ENCODE measurements at places on chromosomes 5 and 9.

DNA sequence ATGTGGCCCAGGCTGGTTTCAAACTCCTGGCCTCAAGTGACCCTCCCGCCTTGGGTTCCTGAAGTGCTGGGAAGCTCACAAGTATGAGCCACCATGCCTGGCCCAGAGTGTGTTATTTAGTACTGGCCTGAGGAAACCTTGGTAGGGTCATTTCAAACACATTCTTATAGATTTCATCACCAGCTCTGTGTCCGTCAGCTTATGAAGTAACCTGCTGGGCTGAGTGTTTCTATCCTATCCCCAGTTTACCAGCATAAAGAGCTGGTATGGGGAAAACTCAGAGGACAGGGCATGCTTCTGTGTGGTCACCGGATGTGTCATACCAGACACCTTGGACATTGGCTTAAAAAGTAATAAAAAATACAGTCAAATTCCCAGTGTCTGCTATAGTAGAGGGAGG is 45.3 kb downstream of the PTPN3 start:
- no peak for DNase-seq

GRCh38 chr5:178201927-178202235 is 2.5 kb upstream of the HNRNPAB start:
- DNase-seq = no peak

GRCh38 chr5:154157483-154158378 is 32.8 kb upstream of the GALNT10 start:
- no peak for DNase-seq

- no peak for DNase-seq
Measured at GRCh38 chr9:135379540-135380267, 99.9 kb upstream of the PPP1R26 start.

DNA sequence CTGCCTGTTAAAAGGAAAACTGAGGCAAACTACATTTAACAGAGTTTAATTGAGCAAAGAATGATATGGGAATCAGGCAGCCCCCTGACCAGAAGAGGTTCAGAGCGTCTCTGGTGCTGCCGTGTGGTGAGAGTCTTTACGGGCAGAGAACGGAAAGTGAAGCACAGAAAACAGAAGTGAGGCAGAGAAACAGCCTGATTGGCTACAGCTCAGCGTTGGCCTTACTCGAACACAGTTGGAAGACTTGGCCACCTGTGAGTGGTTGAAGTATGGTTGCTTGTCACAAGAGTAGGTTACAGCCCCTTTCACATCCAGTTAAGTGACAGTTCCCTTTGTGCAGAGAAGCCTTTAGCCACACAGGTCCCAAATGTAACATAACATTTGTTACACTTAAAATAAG is 16.9 kb upstream of the FBP1 start:
- DNase-seq = no peak

DNA sequence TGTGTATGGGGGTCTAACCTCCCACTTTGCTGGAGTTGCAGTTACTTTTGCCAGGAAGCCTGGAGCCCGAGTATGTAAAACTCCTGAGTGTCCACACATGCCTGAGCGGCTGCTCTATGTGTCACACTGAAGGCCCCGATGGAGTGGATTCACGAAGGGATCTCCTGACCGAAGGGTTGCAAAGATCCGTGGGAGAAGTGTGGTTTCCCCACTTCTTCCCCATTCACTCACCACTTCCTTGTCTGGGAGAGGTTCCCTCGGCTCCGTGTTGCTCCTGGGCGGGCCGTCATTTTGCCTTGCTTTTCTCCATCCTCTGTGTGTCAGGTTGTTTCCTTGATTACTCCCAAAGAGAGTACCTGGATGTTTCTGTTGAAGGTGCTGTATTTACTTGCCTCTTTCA is 16.2 kb upstream of the IL3 start:
- no peak for DNase-seq

DNA sequence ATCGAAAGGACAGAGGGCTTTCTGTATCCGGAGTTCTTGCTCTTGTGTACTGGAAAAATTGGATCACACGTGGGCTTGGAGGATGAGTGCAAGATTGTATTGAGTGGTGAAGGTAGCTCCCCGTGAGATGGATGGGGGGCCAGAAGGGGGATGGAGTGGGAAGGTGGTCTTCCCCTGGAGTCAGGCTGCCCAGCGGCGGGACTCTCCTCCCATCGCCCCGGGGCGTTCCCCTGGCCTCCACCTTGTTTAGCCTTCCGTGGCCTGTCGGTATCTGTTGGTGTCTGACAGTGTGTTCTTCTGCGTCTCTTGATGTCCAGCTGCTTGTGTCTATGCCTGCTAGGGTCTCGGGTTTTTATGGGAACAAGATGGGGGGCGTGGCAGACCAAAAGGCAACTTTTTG is 54.6 kb upstream of the GABRA6 start:
- no peak for DNase-seq

DNA sequence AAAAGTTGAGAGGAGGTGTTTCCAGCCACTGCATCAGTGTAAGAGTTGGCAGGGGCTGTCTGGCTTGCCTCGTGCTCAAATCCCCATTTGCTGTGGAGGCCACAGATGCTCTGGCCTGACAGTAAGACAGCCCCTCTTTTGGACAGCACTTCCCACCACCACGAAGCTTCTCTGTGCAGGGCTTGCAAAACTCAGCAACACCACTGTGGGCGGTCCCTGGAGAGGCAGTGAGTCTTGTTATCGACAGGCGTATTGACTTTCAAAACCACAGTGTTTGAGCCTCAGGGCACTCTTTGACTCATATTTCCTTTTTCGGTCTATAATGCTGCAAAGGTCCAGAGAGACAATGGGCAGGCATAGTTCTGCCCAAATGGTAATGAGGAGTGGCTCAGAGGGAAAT is 539.5 kb downstream of the EBF1 start:
- no peak for DNase-seq

GRCh38 chr5:154770111-154770510 is 14.9 kb downstream of the LARP1 start:
- no peak for DNase-seq

GRCh38 chr5:78628270-78628992 is 20.1 kb downstream of the LHFPL2 start:
- DNase-seq = no peak

GRCh38 chr9:118532592-118532991 is 828.4 kb downstream of the TLR4 start:
- no peak for DNase-seq

- no peak for DNase-seq
Measured at GRCh38 chr9:86359151-86359879, 5.1 kb upstream of the TUT7 start.

DNA sequence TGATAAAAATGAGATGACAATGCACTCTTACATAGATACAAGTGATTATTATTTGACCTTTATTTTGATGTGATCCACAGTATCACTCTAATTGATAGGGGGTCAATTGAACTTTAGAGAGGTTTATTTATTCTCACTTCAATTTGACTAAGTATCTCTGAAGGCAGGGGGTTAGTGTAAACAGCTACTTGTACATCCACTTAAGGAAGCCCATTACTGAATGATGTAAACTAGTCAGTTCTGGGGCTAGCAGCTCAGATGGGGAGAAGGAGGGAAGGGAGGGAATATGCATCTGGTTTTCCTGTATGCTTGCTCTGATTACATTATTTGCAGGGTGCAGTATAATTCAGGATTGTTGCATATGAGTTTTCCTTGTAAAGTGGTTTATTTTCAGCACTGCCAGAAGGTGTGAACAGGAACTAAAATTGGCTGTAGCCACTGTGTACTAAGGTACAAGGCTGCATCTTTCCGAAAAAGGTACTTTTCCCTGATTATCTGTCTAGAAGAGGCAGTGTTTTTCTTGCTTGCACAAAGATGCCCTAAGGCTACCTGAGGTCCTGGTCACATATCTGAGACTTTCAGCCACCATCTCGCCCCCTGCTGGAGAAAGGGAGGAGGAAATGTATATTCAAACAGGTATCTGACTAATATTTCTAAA is 51.2 kb downstream of the MRPS27 start:
- DNase-seq = peak; percentile 1

DNA sequence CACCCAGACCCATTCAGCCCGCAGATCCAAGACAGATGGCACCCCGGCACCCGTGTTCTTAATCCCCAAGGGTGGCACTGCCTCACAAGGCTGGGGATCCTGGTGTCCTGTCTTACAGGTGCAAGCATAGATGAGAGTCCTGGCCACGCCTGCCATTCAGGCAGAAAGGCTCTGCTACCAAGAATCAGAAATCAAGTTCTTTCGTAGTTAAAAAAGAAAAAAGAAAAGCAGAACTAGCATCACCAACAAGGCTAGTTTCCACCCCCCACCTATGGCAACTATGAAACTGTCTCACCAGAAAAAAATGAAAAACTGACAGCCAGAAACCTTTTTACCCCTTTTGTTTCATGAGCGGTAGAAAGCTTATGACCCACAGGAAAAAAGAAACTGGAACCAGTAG is 170.4 kb downstream of the SYK start:
- DNase-seq = no peak

DNA sequence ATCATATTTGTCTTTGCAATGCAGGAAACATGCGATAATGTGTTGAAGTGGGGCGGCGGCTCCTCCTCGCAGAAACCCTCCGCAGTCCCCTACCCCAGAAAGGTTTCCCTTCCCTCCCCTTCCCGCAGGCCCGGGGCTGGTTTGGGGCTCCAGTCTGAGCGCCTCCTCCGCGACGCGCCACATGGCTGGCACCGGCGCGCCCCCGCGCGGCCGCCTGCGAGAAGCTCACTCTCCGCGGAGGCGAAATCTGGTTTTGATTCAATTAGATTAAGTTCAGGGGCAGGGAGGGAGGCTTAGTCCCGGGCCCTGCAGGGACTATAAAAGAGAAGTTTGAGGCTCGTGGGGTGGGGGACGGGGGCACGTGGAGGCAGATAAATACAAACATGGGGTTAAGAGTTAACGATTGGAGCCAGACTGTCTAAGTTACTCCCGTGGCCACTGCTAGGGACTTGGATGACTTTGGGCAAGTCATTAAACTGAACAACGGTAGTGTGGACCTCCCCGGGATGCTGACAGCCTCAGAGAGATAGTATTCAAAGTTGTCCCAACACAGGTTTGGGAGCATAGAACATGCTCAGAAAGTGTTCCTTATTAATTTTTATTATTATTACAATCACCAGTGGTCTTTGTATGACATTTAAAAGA is 69.4 kb downstream of the MSX2 start:
- DNase-seq = peak; percentile 18

GRCh38 chr9:134778841-134779411 is 101.7 kb upstream of the FCN2 start:
- no peak for DNase-seq

DNA sequence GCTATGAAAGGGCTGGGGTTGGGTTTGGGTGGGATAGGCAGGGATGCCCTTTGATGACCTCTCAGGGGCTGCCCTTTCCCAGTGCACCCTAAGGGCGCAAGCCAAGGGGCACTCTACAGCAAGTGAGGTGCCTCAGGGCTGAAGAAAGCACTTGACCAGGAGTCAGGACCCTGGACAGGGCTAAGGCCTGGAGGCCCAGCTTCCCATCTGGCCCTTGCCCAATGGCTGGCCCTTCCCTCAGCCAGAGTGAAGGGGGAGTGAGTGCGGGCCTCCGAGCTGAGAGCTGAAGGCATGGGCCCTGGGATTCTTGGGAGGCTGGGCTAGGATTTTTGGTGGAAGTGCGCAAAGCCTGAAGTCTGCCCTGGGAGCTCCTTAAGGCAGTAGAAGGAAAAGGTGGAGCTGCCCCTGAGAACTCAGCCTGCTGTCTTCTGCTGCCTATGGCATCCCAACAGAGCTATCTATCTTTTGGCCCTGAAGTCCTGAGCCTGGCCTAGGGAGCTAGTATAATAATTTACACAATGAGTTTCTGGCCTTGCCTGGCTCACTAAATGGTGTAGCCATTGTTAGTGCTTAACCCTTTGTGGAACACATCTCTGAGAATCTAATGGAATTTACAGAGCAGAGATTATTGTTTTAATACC is 16.4 kb downstream of the JADE2 start:
- no peak for DNase-seq

DNA sequence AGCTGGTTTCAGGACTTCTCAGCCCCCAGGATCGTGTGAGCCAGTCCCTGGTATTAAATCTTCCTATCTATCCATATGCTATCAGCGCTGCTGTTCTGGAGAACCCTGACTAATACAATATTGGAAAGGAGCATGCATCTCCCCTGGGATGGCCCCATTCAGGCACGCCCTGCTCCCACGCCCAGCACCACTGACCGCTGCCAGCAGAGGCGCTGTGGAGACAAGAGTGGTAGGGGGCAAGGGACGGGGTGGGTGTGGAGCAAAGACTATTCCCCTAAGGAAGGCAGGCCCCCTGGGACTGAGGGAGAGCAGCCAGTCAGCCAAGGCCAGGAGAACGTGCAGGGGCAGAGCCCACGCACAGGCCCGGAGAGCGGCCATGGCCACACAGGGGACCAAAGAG is 116.0 kb downstream of the VAV2 start:
- no peak for DNase-seq

- no peak for DNase-seq
Measured at GRCh38 chr5:108919591-108920326, 172.1 kb downstream of the FER start.

DNA sequence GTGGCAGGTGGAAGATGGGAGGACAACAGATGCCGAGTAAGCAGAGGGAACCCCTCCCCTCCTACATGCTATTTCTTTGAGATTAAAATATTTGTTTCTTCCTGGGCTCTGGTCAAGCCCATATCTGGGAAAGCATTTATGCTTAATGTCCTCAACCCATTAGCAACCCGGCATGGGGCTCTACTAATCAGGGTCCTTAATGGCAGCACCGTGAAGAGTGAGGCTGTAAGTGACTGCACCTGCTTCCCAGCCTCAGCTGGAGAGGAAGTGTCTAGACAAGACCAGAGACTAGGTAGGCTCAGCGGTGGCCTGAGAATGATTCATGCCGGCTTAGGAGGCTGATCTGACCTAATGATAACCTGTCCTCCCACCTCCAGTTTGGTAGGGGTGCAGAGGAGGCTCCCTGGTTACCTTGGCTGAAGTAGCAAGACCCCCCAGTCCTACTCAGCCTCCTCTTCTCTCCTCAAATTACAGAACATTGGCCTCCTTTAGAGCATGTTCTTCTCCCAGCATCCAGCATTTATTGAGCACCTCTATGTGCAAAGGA is 61.3 kb upstream of the HSPA9 start:
- DNase-seq = no peak
